Stimulated activated CD4-positive, alpha-beta T cell treated with anti-CD3 and anti-CD28 coated beads, Interleukin-4, amount 100 ng/mL, for 4 hours (primary cell): ENCODE measurements at places on chromosomes 5 and 9.

DNA sequence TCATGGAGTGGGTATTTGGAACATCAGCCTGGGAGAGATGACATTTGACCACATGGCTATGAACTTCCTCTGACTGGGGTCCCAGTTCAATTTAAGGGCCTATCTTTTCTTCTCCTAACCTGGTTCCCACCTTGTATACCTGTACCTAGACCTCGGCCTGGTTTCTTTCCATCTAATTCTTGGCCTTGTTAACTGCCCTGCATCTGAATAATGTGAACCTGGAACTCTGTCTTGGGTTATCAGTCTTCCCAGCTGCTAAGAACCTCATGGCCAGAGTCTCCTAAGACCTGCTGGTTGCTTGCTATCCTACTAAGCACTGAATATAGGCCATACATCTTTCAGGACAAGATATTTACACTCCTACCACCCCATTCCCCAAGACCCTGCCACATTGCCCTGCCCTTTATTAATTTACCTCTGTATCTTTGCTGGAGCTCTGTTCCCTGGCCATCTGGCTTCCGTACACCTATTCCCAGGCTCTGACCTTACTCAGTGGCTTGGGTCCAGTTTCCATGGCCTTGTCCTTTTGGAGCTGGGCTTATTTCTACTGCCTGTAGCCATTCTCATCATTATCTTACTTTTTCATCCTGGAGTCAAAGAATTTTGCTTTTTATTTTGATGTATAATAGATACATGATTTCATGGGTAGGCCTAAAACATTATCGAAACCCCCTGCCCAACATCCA is 6.6 kb downstream of the PSAT1 start:
- DNase-seq, result no peak

GRCh38 chr5:111372799-111373198 is 139.5 kb downstream of the STARD4 start:
- DNase-seq, result no peak

- DNase-seq, result no peak
These were observed 21.0 kb downstream of the LPCAT1 start for GRCh38 chr5:1502737-1503120.

GRCh38 chr9:14030375-14031059 is 283.4 kb downstream of the NFIB start:
- no peak for DNase-seq

DNA sequence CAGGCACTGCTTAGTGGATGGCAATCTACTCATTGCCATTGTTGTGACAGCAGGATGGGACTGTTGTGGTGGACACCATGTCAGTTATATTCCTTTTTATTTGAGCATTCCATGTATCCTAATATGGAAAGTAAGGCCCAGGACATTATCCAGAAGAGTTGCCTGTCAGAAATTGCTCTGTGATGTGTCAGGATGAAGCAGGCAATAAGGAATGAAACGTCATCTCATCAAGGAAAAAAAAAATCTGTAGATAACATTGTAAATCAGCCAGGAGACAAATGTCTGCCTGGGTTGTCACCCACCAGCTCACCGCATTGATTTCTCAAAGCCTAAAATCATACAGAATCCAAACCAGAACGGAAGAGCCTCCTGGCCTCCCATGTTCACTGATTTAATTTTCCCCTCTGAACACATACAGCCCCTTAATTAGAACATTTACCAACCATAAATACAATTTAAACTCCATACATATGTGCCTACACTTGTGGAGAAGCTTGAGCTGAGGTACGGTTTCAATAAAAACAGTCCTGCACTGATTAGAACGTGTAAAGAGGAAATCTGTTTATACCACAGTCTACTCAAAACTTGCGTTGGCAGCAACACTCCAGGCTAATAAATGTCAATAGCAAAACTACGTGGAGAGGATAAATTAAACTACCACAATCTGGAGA is 73.9 kb downstream of the FOXD1 start:
- no peak for DNase-seq

DNA sequence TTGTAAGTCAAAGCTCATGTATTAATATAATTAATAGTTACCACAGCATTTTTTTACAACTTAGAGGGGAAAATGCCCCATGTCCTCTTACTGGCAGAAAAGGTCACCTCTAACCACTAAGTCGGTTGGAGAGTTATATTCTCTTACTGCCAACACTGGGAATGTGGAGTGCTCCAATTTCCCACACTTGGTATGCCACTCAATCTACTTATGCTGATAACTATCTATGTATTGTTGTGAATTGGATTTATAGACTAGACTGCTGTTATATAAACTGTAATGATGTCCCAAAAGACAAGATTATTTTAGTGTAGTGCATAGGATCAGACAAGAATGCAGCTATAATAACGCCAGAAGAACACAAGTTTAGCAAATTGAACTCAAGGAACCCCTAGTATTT is 2385.2 kb upstream of the C9orf72 start:
- DNase-seq, result no peak

- no peak for DNase-seq
These were observed 275.9 kb downstream of the DMRTA1 start for GRCh38 chr9:22722492-22722891.

- DNase-seq, result no peak
These were observed 17.2 kb downstream of the SMAD5 start for GRCh38 chr5:136149891-136150290.

GRCh38 chr9:75504721-75505120 is 385.8 kb upstream of the PCSK5 start:
- DNase-seq, result no peak

GRCh38 chr9:18071651-18072060 is 402.3 kb upstream of the ADAMTSL1 start:
- no peak for DNase-seq

- DNase-seq, result no peak
These were observed 1.4 kb downstream of the SRA1 start for GRCh38 chr5:140555747-140556312.

DNA sequence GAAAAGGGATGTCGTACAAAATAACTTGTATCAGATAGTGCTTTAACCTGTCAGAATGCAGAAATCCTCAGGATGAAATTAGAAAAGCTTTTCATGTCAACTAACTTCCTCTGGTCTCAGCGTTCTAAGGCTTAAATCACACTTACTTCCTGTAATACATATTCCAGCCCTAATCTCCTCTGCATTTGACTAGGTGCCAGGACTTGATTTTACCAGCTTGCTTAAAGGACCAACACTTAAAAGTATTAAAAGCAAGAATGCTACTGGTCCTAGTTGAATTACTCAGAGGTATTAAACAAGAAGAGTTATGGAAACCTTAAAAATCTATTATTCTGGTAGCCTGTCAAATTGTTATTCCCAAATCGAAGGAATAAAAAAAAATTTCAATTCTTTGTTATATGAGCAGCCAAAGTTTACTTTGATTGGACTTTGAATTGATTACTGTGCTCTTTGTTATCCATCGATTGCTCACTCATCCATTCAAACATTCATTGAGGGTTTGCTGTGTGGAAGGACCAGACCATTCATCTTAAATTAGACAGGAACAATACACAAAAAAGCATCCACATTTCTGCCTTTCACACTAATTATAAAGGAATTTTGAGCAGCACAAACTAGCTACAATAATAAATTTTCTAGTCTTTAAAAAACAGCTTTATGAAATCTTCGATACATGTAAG is 108.7 kb downstream of the MUSK start:
- DNase-seq, result no peak

- DNase-seq, result no peak
These were observed 136.1 kb upstream of the ANKH start for GRCh38 chr5:15007646-15008045.

DNA sequence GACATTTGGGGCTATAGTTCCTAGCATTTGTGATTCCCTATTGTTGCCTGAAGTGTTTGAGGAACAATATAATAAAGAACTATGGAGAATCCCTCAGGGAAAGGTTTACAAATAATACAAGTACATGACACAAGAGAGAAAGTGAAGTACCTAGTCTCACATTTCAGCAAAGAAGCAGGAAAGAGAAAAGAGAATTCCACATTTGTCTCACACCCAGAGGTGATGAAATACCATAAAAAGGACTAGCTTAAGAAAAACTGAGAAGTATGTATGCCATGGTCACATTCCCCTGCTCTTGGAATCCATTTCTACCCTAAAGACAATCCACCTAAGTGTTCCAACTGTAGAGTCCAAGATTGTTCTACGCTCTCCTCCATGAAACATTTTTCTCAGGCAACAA is 79.0 kb upstream of the TARS1 start:
- no peak for DNase-seq

GRCh38 chr5:64834611-64835010 is 65.9 kb downstream of the CWC27 start:
- no peak for DNase-seq

GRCh38 chr9:33081128-33081851 is 4.8 kb upstream of the SMU1 start:
- peak; percentile 70 for DNase-seq

DNA sequence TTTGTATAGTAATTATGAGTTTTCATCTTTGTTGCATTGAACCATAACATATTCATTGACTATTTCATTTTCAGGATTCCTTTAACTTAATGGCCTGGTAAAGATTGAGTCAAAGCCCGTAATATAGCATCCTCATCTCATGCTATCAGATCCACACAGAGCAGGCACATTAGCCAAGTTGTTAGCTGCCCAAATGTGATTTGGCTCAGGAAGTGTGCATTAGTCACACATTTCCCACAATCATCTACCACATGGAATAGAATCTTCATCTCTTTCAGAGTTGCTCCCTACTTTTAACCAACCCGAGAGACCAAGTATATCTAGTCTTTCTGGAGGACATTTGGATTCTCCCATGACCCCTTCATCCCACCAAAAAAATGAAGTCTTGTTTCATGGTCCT is 481.0 kb upstream of the PTGER4 start:
- DNase-seq, result no peak

GRCh38 chr5:128905568-128906110 is 59.6 kb upstream of the SLC27A6 start:
- DNase-seq, result no peak

DNA sequence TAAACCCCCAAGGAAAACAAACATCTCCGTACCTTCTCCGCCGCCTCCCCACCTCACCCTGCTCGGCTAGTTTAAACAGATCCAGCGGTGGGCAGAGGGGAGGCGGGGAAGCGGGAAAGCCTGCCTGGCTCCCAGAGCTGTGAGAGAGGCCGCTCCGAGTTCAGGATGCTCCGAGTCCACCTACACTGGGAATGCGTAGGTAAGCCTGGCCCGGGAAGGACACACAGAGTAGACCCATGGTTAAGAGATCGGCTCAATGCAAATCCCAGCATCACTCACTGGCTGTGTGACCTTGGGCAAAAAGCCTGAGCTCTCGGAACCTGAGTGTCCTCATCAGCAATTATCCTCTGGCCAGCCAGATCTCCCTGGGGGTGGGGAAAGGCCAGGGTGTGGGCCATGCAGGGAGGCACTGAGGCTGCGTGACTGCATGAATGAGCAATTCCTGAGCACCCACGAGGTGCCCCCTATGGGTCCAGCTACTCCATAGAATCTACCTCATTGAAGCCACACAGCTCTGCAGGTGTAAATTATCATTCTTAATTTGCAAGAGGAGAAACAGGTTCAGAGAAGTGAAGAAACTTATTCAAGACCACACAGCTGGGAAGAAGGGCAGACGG is 30.5 kb upstream of the LMX1B start:
- DNase-seq, result no peak

DNA sequence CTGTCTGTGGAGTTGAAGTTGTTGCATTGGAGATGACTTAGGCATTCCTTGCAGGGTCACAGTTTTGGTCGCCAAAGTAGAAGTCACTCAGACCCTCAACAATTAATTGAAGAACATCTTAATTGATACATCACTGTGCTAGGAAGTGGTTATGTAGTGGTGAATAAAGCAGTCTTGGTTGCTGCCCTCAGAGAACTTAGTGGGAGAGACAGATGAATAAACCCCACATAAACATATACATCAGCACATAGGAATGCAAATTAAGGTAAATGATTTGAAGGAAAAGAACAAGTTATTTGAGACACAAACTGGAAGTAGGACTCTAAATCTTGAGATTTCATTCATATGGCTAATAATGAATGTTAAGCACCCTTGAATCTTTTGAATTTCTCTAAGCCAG is 25.7 kb downstream of the FAM174A start:
- DNase-seq, result no peak

- no peak for DNase-seq
These were observed 549.0 kb downstream of the MAT2B start for GRCh38 chr5:164054461-164054860.

DNA sequence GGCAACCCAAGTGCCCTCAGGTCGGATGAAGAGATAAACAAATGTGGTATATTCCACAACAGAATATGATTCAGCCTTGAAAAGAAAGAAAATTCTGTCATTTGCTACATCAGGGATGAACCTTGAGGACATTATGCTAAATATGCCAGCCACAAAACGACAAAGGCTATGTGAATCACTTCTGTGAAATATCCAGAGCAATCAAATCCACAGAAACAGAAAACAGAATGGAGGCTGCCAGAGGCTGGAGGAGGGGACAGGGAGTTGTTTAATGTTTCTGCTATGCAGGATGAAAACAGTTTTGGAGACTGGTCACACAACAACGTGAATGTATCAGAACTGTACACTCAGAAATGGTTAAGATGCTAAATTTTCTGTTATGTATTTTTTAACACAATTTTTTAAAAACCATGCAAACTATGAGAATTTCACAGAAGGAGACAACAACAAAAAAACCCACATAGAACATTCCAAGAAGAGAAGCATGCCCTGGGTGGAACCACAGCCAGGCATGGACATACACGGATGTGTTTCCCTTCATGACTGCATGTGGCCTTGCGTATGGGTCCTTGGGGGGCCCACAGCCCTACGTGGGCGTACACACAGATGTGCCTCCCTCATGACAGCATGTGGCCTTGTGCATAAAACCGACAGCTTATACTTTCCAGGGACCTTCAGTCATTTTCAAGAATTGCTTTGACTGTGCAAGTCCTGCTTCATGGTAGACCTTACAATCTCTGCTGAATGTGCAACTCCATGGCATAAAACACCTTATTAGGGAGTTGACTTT is 146.7 kb downstream of the ROR2 start:
- no peak for DNase-seq

DNA sequence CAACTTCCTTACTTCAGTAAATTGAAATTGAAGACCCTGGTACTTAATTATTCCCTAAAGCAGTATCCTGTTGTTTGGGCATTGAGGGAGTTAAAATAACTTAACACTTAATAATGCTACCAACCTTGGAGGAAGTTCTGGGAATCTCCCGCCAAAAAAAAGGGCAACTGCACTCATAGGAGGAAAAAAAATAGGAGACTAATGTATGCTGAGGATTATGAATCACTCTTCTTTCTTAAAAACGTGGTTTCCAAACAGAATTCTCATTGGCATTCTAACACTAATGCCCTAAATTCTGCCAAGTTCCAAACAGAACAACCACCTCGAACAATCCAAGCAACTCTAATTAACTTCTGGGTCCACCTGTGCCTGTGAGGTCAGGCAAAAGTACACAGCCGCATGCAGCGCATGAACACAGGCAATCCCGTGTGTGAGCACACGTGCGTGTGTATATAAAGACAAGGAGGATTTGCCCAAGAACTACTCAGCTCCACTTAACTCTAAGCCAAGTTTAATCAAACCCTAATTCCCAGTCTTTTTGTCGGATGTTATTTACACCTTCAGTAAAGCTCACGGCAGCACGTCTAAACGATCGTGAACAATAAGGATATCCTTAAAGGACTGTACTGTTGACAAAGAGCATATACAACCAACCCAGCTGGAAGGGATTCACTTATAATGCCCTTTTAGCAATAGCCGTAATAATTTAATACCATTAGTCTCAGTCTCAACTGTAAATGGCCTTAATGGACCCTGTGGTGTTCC is 78.4 kb downstream of the EBF1 start:
- DNase-seq, result no peak

- no peak for DNase-seq
These were observed 2.2 kb upstream of the ADGRD2 start for GRCh38 chr9:124448019-124448418.

- DNase-seq, result no peak
These were observed 12.6 kb downstream of the TRIM23 start for GRCh38 chr5:65611524-65611923.

GRCh38 chr5:77339337-77339890 is 128.9 kb downstream of the PDE8B start:
- DNase-seq, result no peak
